ENCODE measurements at places on chromosomes 2 and 18.

DNA sequence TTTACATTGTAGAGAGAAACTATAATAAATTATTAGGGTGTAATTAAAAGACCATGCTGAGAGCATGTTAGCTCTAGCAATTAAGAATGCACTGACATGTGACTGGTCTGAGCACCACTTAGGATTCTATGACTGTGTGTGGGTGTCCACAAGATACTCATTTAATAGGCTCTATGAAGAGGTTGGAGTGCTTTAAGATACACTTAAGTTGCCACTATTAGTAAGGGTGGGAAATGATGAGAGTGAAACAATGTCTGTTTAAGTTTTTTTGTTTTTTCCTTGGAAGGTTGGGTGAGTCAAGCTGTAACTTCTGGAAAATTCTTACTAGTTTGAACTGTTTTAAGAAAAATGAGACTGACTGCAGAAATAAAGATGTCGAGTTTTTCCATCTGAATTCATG lies 1.8 kb upstream of the FAP start:
- no peak for DNase-seq

DNA sequence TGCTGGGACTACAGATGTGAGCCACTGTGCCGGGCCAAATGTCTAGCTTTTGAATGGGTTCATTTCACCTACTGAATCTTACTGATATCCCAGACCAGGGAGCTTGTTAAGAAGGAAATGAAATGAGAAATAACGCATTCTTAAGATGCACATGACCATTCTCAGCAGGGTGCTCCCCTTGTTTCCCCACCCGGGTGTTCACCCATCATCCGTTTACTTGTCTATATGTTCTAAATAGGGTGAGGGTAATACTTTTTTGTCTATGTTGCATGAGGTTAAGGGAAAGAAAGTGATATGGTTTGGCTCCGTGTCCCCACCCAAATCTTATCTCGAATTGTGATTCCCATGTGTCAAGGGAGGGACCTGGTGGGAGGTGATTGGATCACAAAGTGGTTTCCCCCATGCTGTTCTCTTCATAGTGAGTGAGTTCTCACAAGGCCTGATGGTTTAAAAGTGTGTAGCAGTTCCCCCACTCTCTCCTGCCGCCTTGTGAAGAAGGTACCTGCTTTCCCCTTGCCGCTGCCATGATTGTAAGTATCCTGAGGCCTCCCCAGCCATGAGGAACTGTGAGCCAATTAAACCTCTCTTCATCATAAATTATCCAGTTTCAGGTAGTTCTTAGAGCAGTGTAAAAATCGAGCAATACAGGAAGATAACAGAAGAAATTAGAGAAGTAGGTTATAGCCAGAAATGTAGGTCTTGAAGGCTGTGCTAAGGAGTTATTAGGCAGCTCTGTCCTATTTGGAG lies 129.1 kb downstream of the DDX1 start:
- DNase-seq: no peak

DNA sequence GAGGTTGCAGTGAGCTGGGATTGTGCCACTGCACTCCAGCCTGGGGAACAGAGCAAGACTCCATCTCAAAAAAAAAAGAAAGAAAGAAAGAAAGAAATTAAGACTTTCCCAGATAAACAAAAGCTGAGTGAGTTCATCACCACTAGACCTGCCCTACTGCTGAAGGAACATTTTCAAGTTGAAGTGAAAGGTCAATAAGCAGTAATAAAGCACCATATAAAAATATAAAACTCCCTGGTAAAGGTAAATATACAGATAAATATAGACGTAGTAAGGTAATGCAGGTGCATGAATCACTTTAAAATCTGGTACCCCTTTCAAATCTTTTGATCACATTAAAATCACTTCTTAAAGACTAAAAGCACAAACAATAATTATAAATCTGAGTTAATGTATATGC lies 42.6 kb downstream of the UNC50 start:
- no peak for DNase-seq

GRCh38 chr2:85741833-85742455 lies 11.8 kb upstream of the ATOH8 start:
- peak; percentile 69 for DNase-seq

- DNase-seq: no peak
These were observed 222.0 kb downstream of the LOXHD1 start for GRCh38 chr18:46435031-46435430.

- no peak for DNase-seq
These were observed 13.0 kb upstream of the RTN4 start for GRCh38 chr2:55063226-55063625.

DNA sequence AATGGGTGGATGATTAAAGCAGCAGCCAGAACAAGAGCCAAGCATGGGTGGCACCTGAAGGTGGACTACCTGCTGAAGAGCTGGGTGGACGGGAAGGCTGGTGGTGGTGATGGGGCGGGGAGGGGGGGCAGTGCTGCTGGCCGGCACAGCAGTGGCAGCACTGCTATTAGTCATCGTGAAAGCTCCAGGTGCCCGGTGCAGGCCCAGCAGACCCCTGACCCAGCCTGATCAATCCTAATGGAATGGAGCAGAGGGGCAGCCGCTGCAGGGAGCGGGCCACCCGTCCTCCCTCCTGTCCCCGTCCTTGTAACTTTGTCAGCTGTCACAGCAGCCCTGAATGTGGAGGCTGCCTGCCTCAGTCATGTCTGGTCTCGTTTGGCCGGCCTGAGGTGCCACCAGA lies 174.9 kb downstream of the CELF4 start:
- no peak for DNase-seq

- DNase-seq: no peak
These were observed 269.4 kb upstream of the LRATD1 start for GRCh38 chr2:14363137-14363536.

DNA sequence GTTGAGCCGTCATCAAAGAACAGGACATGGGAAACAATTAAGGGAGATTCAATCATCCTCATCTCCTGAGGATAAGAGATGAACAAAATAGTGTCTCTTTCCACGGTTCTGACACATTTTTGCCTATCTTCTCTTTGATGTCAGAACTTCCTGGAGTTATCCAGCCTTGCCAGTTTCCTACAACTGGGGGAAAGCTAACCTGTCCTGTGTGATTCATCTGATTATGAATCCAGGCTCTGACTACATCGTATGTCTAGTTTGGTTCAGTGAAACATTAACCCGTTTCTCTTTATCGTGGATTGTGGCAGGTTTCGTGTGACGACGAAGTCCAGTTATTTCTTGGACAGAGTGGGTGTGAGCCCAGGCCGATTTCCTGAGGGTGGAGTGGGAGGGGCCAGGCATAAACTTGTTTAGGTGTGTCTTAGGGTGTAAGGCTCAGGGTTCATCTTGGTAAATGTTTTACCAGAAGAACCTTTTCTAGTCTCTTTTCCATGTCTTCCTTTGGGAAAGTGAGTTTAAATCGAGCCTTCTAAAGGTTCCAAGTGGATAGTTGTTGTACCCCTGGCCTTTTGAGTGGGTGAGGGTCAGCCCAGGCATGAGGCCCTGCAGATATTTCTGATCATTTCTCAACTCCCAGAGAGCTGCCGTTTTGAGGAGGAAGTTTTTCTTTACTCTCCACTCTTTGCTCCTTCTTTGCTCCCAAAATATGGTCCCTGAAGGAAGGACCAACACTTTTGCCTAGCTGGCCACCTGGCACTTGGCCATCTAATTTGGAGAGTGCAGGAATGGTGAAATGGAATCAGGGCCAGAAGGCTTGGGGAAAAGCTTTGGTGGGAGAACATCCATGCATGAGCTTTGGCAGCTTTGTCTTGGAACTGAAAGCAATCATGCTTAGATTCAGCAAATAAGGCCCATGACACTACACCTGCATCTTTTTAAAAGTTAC lies 50.4 kb upstream of the FZD5 start:
- DNase-seq: no peak

GRCh38 chr2:109344270-109344805 lies 215.3 kb downstream of the SH3RF3 start:
- no peak for DNase-seq

DNA sequence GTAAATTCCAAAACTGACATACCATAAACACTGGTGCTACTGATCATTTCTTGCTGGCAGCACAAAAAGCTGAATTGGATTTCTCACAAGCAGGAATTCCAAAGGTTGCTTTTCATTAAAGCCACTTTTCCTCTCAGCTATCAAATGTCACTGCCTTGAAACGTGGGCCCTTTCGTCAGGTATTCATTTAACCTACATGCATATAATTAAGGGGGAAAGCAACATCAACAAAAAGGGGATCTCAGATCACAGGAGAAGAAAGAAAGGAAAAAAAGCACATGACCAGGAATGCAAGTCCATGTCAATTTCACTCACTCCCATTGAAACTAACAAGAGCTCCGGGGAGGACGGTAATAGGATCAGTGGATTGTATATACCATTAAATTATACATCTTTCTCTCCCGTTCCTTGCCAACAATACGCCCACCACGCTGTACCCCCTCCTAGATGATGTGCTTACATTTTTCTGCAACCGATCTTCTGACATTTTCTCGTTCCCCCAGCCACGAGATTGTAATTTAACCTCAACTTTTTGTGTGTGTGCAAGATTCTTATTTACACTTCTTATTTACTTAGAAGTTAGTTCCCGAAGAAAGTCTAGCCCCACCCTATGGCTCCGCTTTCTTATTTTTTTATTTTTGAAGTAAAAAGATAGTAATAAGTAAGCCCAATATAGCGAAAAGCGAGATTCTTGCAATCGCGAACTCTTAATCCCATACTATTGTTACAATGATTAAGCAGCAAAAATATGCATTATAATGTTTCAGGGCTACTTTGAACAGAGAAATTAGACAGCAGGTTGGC lies 725 bp downstream of the FIGN start:
- peak; percentile 39 for DNase-seq

DNA sequence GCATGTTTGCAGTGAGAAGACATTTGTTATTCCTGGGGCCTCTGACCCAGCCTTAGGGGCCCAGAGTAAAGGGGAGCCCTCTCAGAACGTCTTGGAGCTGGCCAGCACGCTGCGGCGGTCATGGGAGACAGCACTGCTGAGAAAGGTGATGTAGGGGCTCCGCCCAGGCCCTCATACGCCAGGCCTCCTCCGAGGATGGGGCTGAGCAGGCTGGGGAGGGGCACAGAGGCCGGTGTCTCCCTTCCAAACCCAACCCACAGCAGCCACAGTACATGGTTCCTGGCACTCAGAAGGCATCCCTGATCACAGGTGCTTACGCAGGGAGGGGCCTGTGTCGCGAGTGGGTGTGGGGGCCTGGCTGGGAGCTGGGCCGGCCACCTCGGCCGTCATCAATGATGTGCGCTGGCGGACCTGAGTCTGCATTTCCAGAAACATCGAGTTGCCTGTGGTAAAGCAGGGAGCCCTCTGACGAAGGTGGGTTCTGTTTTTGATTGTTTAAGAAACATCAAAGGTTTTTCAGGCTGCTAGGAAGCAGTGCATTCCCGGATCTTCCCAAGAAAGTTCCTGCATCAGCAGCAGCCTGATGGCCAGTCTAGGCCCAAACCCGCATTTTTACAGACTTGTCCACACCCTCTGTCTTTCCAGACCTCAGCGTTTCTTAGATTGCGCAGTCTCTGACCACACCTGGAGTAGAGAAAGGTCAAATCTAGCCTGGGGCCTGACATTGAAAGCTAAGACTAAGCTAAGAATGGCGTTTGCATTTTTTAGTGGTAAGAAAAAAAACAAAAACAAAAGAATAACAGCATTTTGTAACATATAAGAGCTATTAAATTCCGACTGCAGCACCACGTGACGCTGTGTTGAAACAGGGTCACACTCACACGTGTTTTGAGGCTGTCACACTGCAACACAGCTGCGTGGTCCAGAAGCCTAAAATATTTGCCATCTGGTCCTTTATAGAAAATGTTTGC lies 51.2 kb upstream of the PXDN start:
- DNase-seq: no peak

DNA sequence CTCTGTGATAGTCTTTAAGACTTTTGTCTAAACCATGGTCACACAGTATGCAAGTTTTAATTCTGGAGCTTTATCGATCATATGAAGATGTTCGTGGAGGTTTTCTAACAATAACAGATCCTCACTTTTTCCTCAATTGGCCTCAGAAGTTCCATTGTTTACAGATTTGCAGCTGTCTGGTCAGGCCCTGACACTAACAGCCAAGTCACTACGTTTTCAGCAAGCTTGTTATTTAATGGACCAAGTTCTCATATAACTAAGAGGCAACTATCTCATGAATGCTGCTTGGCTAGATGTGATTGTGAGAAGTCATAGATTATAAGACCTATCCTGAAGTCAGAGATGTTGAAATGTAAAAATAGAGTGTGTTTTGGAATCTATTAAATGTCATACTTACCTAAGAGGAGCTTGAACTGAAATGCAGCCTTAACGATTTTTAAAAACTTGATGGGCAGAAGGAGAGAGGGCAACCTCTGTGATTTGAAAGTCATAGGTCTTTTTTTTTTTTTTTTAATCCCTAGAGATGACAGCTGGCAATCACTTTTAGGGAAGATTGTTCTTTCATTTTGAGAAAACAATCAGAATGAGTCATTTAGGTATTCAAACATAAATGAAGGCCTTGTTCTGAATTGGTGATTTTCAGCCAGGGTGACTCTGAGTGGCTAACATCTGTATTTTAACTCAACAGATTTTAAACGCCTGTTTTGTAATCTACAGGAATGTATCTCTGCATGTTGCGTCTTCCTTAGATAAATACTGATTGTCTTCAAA lies 48.4 kb upstream of the NEMP2 start:
- DNase-seq: no peak

DNA sequence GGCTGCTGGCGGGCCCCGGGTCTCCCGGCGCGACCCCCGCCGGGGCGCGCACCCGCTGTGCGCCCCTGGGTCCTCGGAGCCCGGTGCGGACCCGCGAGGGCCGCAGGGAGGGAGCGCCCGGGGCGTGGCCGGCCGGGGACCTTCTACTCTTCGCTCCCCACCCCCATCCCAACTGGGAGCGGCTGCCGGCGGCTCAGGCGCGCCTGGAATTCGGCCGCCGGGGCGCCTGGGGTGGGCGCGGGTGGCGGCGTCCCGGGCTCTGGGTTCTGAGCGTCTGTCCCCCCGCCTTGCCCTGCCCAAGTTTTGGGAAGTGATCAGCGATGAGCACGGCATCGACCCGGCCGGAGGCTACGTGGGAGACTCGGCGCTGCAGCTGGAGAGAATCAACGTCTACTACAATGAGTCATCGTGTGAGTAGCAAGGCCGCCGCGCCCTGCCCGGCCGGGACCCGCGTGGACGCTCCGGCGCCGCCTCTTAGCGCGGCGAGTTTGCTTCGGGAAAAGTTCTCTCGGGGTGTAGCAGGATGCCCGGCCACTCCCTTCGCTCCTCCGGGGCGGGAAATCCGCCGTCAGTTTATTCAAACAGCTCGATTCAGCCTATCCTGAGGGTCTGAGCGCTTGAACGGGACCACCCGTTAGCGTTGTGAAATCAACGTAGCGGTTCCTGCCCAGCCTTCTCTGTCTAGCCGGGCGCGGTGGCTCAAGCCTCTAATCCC lies 502 bp downstream of the TUBB6 start:
- no peak for DNase-seq

DNA sequence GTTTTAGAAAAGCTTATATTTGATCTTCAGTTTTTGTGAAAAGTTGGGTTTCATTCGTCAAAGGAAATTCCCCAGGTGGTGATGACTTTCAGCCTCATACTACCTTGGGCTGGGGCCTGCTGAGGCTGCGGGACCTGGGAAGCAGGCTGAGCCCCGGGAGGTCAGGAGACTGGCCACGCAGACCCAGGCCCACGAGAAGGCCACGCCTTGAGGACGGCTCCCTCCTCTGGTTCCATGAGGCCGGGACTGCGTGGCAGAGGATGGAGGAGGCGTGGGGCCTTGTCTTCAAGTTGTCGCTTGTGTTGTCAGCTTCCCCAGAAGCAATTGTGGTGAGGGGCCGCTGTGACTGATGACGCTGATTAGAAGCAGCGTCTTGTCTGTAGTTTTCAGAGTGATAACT lies 11.8 kb downstream of the CNDP2 start:
- no peak for DNase-seq
